ENCODE measurements at places on chromosomes 1 and 21. TPM values are rescaled to one million over a fixed set of nuclear protein-coding genes. Genes with fewer than 3 reads are reported as not detected.

DNA sequence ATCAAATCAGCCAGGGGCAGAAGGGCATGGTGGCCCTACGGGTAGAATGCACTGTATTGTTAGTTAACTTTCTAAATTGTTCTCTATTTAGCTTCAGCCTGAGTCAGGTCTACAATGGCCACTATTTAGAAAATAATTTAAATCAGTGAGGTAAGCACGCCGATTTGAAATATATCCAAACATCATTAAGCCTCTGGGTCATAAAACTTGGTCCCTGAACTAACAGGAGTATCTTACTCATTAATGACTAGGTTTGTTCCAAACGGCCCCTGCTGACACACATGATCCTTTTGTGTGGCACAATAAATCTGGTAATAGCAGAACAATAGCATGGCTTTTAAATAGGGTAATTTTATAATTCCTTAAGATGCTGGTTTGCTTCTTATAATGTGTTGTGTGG is 48.4 kb downstream of the STX6 start:
- DNase-seq: no peak

DNA sequence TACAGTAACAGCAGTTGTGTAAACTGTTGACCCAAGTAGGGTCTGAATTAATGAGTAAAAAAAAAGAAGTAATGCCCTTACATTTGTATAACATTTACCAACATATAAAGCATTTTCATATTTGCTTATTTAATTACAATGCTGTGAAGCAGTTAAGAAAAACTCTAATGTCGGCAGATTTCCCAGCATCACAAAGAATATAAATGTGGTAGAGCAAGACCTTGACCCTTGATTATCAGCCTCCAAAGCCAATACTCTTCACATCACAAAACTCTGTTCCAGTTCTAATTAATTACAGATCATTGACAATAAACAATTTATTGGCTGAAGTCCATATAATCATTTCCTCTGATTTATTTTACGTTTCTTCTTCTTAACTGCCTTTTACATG is 130.2 kb downstream of the DUSP10 start:
- no peak for DNase-seq

GRCh38 chr1:40413527-40414252 is 36.6 kb upstream of the ZFP69B start:
- no peak for DNase-seq

GRCh38 chr1:201826830-201827229 is 2.1 kb upstream of the IPO9 start:
- no peak for DNase-seq

DNA sequence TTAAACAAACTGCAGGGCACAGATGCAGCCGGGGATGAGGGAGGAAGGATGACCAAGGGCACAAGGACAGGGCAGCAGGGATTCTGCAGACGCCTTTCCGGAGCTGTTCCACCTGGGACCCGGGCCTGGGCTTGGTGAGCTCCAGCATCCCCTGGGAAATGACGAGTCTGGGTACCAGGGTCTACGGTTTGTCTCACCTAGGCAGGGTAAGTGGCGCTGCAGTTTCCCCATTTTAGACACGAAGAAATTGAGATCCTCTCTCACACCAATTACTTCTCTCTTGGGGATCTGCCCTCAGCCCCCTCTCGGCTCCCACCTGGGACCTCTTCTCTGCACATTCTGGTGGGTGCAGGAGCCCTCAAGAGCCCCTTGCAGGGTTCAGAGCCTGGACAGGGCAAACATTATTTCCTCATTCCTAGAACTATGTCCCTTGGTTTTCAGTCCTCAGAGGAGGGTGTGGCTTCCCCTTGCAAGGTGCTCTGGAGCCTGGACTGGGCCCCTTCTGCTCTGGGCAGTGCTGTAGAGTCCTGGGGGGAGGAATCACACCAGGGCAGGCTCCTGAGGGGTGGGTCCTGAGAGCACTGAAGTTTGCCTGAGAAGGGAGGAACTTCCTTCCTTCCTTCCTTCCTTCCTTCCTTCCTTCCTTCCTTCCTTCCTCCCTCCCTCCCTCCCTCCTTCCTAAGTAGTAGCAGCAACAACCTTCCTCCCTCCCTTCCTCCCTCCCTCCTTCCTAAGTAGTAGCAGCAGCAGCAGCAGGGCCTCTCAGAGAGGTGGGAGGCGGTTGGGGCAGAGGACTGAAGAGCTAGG is 16.0 kb downstream of the RAP1GAP start:
- DNase-seq: no peak

GRCh38 chr1:212139526-212140135 is 104.1 kb downstream of the DTL start:
- DNase-seq: no peak

DNA sequence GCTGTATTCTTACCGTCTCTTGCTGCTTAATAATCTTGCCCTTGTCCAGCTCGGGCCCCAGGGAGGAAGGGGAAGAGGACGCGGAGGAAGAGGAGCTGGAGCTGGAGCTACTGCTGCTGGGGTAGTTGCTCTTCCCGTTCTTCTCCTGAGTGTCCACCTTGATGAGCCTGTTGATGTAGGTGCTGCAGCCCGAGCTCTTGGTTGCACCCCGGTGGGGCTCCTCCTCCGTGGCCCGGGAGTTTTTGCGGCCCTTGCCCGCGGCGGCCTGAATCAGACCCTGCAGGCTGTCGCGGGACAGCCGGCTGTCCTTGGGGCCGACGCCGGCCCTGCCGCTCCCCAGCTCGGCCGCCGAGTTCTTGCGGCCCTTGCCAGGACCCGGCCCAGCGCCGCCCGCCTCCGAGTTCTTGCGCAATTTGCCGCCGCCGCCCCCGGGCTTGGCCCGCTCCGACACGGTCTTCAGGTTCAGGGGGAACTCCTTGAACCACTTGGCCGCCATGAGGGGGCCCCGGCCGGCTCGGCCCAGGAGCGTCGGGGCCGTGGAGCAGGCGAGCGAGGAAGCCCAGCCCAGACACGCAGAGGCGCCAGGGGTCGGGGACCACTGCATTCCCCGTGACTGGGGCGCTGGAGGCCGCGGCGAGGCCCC is 475 bp upstream of the TDRD10 start:
- peak; percentile 78 for DNase-seq

DNA sequence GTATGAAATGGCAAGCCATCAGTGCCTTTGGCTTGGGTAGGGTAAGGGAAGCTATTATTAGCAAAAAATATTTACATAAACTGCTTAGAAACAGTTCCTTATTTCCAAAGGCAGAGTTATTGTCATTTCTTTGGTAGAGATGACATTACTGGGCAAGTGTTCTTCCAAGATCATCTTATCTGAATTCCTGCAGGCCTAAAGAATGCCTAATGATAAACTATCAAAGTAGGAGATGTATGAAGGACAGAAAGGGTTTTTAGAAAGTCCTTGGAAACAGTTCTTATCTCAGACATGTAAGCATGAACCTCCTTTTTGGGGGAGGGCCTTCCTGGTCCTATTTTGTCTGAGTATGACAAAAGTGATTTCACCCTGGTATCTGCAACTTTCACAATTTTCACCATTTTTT is 5.1 kb upstream of the FRRS1 start:
- no peak for DNase-seq

GRCh38 chr21:37568415-37568814 is 201.8 kb downstream of the DYRK1A start:
- DNase-seq: no peak

MCM3AP gene
- 56.9 TPM for total RNA-seq

CSDE1 gene
- 873 TPM for total RNA-seq

TDRD5 gene
- not detected for total RNA-seq

Data from Right ventricle myocardium inferior (tissue), 1 donor.